Smooth muscle cell of the brain vasculature (primary cell): ENCODE measurements at places on chromosomes 6 and 20.

- DNase-seq = no peak
Measured at GRCh38 chr6:99933129-99933528, 60.9 kb downstream of the MCHR2 start.

DNA sequence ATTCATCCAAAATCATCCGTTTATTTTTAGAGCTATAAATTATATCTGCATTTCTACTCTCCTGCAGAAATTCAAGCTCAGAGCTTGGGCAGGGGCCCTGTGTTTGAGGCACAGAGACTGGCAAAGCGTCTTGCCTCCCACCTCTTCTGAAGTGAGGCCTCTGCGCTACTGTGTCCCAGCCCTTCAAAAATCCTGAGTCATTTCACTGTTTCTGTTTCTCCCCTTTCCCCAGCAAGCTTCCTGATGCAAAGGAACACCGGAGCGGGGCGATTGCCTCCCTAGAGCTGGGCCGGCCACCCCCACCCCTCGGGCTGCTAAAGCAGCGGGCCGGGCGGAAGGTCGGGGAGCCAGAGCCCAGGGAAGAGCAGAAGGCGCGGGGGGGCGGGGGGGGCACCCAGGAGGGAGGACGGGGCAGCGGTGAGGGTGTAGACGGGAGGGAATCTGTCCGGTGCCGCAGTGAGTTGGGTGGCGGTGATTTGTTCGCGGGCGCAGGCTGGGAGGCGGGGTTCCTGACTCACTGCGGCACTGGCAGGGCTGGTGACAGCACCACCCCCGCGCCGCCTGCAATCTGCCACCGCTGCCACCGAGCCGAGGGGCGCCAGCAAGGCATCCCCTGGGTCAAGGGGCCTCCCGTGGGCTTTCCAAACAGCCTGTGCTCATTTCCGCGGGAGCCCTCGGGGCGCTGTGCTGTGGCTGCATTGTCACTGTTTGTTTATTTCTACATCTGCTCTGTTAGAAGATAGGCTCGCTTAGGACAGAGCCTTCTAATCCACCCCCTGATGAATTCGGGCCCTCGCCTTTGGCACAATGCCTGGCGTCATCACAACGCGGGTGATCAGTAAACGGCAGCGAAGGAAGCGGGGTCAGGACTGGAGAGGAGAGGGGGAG, 46.5 kb upstream of the SNAP25 start:
- peak; percentile 18 for DNase-seq

GRCh38 chr6:2900221-2900807, 2.8 kb downstream of the SERPINB9 start:
- no peak for DNase-seq

GRCh38 chr6:149942461-149942829, 631 bp downstream of the ULBP2 start:
- no peak for DNase-seq

DNA sequence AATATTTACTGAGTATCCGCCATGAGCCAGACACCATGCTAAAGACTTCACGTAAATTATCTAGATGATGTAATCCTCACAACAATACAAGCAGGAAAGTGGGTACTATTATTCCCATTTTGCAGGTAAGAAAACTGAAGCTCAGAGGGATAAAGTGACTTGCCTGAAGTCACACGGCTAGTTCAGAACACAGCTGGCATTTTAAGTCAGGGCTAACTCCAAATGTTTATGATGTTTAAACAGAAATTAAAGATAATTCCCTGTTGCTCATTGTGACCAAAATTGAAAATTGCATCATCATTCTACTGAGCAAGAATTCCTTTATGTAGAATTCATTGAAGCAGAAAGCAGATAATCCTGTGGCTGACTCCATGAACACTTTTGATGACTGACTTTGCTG, 71.3 kb upstream of the STXBP5 start:
- DNase-seq = no peak

GRCh38 chr6:156313037-156313436, 464.1 kb upstream of the ARID1B start:
- DNase-seq = no peak

GRCh38 chr6:87274660-87275274, 47.6 kb upstream of the SMIM8 start:
- peak; percentile 21 for DNase-seq

DNA sequence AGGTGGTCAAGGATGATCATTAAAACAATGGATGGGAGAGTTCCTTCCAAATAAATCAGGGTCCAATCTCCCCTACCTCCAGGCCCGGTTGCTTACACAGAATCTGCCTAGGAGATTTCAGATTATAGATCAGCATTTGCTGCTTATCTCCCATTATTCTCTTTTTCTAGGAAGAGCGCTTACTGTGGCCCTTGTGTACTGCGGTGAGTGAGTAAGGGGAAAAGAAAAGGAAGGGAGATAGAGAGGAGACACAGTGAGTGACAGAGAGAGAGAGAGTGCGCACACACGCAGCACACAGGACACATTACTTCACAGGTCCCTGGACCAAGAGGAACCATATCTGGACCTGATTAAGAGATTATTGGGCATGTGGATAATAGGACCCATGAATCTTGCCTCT, 6.2 kb downstream of the LATS1 start:
- DNase-seq = no peak

- no peak for DNase-seq
Measured at GRCh38 chr20:58246346-58246745, 17.9 kb upstream of the ANKRD60 start.

DNA sequence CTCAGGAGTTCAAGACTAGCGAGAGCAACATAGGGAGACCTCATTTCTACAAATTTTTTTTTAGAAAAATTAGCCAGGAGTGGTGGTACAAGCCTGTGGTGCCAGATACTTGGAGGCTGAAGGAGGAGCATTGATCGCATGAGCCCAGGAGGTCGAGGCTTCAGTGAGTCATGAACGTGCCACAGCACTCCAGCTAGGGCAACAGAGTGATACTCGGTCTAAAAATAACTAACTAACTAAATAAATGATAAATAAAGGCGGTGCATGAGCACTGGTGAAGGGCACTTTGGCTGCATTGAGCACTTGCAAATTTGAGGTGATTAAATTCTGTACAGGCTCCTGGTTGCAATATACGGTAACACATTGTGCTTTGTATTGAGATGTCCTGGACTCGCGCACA, 13.5 kb downstream of the HLA-A start:
- DNase-seq = no peak

- DNase-seq = no peak
Measured at GRCh38 chr6:2861060-2861821, 19.6 kb upstream of the SERPINB1 start.

GRCh38 chr6:107144014-107144413, 28.7 kb upstream of the BEND3 start:
- no peak for DNase-seq

DNA sequence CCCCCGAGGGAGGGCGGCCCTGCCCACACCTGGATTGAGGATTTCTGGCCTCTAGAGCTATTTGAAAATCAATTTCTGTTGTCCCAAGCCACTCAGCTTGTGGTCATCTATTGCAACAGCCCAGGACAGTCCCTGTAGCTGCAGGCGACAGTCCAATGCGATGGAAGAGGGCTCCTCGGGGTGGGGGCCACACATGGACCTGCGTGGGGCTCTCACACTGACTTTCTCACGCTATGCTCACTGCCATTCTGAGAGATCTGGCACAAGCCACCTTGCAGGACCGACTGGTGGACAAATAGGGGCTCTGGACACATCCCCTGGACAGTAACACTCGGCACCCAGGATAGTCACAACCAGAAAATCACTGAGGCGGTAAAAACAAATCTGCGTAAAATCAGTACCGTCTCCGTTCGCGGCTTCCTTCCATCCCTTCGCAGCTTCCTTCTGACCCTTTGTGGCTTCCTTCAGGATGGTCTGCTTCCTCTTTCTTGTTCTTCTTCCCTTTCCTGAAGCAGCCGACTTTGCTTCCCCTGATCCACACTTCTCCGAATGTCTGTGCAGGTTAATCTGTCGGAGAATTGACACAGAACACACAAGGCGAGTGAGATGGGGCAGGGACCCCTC, 21.8 kb downstream of the CTCFL start:
- no peak for DNase-seq

GRCh38 chr20:19552221-19553180, 205.6 kb upstream of the RIN2 start:
- no peak for DNase-seq

DNA sequence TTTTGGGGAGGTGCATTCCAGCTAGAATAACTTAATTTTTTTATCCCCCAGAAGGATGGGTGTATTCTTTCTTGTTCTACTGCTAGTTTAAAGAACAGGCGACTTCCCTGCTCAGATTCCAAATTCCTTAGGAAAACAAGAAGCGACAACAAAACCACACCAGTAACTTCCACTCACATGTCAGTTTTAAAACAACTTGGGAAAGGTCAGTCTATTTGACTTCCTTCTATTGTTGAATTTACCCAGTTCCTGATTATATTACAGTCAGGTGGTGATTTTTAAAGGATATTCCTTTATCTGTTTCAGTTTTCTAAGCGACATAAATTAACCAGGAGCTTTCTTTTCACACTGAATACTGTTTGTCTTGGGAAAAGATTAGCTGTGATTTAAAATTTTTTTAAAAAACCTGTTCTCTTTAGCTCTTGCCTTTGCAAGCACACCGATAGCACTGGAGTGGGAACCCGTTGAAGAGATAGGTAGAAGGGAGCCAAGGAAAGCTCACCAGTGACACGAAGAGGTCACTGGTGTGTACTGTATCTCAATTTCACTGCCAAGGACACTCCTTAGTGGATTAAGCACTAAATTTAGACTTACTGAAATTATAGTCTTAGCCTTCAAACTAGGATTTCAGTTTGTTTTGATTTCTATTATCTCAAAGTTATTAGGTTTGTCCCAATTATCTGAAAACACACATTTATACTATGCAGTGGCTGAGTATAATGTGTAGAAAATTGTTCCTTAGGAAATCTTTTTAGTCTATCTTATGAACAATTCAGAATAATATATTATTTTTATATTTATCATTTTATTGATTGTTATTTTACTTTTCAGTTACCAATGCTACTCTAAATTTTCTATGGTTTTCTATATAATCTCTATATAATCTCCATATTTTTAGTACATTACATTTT, 22.3 kb downstream of the MARCKS start:
- no peak for DNase-seq

DNA sequence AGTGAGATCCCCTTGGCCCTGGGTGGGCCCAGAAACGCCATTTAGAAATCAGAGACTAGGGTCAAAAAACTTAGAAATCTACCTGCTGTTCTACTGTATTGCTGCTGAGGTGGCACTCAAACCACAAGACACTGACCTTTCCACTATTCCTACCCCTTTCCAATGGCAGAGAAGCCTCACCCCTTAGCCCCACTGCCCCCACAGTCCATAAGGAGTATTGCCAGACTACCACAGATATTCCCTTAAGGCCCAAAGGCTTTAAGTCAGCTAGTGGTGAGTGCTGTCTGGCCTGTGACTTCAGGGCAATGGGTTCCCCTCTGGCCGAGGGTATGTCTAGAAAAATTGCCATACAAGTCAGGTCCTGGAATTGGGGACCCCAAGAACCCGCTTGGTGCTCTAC, 656.1 kb downstream of the COL12A1 start:
- DNase-seq = no peak

GRCh38 chr6:44381739-44382138, 5.8 kb upstream of the CDC5L start:
- no peak for DNase-seq

- DNase-seq = no peak
Measured at GRCh38 chr6:31513456-31514165, 15.2 kb upstream of the MCCD1 start.

- DNase-seq = no peak
Measured at GRCh38 chr20:43991982-43992381, 77.3 kb downstream of the TOX2 start.

GRCh38 chr20:21167261-21167660, 41.4 kb downstream of the KIZ start:
- DNase-seq = no peak

GRCh38 chr6:41439524-41440418, 104.4 kb downstream of the NCR2 start:
- DNase-seq = no peak

- no peak for DNase-seq
Measured at GRCh38 chr6:3986241-3986640, 92.7 kb downstream of the FAM217A start.

DNA sequence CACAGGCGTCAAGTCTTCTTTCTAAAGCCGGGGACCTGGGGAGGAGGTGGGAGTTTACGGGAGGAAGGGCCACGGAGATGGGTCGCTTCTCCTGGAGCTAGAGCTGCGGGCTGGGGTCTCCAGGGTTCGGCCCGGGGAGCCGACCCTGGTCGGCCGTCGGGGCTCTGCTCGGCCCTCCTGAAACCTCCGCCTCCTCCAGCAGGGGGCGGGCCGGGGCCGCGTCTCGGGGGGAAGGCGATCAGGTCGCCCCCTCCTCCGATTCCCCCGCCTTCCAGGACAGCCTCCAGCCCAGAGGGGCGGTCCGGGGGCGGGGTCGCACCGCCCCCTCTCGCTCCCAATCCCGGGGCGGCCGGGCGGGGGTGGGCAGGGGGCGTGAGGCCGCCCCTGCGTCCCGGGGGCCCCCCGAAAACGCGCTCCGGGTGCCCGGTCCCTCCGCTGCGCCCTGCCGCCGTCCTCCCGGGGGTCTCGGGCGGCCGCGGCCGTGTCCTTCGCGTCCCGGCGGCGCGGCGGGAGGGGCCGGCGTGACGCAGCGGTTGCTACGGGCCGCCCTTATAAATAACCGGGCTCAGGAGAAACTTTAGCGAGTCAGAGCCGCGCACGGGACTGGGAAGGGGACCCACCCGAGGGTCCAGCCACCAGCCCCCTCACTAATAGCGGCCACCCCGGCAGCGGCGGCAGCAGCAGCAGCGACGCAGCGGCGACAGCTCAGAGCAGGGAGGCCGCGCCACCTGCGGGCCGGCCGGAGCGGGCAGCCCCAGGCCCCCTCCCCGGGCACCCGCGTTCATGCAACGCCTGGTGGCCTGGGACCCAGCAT, at the start of gene CEBPB:
Gene CEBPB (plus strand): TSS at position 580 of the 814 bp plus-strand sequence. CDS start 204 bp downstream, at position 784.
- no peak for DNase-seq

DNA sequence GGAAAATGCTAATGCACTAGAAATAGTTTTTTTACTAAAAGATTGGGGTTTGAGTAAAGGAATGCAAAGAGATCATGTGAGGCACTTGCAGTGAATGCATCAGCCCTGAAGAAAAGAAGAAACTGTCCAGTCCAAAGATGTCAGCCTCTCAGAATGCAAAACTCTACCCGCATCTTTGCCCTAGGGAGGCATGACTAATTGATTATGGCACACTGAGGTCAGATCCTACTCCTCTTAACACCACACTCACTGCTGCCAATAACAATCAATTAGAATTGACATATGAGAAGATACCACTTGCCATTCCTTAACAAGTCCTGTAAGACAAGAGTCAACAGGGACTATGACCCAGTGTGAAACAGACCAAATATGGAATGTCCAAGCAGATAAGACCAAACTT, 262.3 kb upstream of the PLN start:
- no peak for DNase-seq

DNA sequence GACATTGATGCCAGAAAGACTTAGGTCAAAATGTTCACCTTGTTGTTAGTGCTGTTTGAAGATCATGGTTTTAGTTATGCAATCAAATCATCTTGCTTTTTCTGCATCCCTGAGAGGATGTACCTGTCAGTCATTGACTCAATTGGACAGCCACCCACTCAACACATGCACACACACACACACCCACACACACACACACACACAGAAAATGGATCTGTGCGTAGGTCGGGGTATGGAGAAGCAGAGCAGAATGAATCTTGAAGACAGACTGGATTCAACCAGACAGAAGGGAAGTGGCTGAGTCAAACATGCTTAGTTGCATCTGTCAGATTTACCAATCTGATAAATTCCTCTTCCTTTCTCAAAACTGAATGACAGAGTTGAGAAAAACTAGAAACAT, 19.1 kb upstream of the ZSCAN23 start:
- DNase-seq = no peak

GRCh38 chr20:45176526-45177267, 2.0 kb downstream of the PI3 start:
- DNase-seq = no peak

- DNase-seq = no peak
Measured at GRCh38 chr20:32535953-32536823, 48.9 kb downstream of the NOL4L start.
